Skeletal muscle cell (primary cell): ENCODE measurements at places on chromosomes 1 and 21.
A peak's percentile ranks its signal among the peaks of the same experiment; 100 is the strongest.

DNA sequence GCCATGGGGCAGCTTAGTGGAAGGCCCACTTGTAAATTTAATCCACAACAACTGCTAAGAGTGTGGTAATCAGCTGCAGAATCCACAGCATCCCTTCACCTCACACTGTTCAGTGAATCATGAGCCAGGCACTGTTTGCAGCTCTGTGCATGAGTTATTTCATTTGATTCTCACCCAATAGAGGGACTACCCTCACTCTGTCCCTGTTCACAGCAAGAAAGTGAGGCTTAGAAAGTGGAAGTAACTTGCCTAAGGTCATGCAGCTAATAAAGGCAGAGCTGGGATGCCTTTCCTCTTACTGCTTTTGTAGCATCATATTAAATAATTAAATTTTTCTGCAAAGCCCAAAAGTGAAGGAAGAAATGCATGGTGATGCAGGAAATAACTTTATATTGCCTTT, 346.5 kb upstream of the PLD5 start:
- DNase-seq = no peak

- no peak for DNase-seq
Measured at GRCh38 chr1:244664353-244664752, 11.4 kb downstream of the DESI2 start.

DNA sequence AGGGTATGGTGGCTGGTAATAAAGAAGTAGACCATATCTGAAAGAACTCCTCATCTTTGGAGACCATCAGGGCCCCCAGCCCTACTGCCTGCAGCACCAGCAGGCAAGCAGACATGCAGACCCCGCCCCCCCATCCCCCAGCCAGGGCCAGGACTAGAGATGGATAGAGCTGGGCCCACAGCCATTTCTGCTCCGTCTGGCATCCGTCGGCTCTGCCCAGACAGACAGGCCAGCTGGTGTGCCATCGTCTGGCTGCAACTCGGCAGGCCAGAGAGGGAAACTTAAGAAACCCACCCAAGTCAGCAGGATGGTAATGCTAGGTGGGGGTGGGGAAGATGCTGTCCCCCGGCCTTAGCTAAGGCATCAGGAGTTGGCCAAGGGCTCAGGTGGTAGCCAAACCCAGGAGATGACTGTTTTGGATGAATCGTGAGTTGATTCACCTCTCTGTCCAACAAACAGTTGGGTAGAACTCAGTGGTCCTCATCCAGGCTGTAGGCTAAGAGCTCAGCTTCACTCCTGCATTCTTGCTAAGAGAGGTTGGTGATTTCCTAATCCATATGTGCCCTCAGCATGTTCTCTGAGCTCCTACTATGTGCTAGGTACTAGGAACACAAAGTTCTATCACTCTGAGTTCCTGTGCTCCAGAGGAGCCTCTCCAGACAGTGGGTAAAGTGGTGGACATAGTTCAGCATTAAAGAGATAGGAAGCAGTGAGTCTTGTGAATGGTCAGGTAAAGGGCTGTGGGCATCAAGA, 23.2 kb upstream of the TMEM222 start:
- no peak for DNase-seq

- no peak for DNase-seq
Measured at GRCh38 chr1:213728593-213729536, 258.9 kb upstream of the PROX1 start.

DNA sequence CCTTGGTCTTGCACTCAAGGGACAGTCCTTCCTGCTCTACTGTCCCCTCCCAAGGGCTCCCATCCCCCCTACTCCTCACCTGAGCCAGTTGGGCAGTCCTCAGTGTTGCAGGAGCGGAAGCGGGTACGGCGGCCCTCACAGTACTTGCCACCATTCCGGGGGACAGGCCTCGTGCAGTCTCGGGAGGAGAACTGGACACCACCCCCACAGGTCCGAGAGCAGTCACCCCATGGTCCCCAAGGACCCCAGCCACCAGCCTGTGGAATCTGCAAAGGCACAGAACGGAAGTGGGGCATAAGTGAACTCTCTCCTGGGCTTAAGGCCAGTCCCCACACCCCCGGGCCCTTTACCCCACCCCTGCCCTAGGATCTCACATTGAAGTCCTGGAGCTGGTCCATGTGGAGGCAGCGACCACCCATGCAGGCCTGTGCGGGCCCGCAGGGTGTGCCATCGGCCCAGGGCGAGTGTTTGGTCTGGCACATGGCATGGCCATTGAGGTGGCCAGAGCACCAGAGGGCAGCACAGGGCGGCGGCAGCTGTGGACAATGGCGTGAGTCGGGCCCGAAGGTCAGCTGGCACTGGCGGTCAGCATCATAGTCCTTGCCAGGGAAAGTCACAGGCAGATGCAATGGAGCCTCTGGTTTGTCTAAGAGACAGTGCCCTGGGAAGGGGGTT, 5.2 kb downstream of the ADAMTS4 start:
- DNase-seq = no peak

DNA sequence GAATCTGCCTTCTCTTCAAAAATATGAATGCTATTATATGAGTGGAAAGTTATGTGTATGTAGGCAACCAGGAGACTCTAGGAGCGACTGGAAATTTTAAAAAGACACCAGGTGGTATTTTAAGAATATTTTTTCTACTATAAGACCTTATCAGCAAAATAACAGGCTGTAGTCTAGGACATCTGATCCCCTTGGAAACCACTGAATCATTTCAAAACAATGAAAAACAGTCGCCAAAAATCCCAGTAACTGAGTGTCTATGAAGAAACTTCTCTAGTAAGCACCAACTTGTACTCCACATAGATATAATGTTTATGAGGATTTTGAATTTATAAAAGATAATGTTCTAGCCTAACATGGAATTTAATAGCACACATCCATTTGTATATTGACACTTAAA, 358.5 kb downstream of the GPATCH2 start:
- DNase-seq = peak; percentile 45

- no peak for DNase-seq
Measured at GRCh38 chr21:41831866-41832595, 47.1 kb downstream of the PRDM15 start.

GRCh38 chr1:245654460-245655050, 499.8 kb downstream of the KIF26B start:
- no peak for DNase-seq

DNA sequence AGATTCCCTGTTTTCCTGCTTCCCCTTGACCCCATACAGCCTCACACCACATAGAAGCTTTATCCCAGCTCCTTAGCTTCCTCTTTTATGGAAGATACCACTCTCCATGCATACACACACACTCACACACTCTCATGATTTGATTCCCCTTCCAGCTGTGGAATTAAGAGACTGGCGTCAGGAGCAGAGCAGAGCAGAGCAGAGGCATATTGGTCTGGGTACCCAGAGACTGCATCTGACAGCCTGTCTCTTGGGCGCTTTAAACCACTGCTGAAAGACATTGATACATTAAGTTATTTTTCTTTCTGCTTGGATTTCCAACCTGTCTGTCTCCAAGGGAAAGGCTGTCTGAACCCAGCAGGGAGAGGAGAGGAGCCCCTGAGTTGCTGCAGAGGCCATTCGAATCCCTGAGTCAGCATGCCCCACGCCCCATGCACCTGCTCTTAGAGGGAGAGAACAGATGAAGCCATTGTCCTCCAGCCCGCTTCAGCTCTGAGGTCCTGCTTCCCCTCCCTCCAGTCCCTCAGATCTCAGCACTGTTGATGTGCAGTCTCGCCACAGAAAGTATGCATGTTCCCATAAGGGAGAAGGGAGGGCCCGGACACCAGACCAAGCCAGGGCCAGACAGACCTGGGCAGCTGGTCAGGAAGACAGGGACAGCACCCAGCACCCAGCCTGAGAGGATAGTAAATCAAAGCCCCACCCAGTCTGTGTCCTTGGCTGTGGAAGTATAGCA, 66.7 kb upstream of the GJB5 start:
- DNase-seq = no peak

DNA sequence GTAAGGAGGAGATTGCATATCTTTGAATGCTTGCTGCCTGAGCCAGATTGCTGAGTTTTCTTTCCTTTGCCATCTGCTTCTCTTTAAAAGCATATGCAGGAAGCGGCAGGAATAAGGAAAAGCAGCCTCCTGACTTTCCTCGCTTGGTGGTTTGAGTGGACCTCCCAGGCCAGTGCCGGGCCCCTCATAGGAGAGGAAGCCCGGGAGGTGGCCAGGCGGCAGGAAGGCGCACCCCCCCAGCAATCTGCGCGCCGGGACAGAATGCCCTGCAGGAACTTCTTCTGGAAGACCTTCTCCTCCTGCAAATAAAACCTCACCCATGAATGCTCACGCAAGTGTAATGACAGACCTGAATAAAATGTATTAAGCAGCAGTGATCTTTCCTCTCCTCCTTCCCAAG, 1.5 kb downstream of the CORT start:
- no peak for DNase-seq

DNA sequence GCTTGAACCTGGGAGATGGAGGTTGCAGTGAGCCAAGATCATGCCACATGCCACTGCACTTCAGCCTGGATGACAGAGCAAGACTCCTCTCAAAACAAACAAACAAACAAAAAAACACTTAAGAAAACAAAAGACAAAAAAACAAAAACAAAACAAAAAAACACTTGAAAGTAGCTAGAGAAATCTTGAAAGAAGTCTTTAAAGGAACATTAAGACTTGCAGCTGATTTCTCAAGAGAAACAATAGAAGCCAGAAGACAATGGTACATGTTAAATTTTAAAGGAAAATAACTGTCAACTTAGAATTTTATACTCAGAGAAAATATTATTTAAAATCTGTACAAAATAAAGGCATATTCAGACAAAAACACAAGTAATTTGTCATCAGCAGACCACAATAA, 71.3 kb downstream of the HLX start:
- DNase-seq = no peak

GRCh38 chr1:171366816-171367215, 52.8 kb downstream of the FMO4 start:
- DNase-seq = no peak

DNA sequence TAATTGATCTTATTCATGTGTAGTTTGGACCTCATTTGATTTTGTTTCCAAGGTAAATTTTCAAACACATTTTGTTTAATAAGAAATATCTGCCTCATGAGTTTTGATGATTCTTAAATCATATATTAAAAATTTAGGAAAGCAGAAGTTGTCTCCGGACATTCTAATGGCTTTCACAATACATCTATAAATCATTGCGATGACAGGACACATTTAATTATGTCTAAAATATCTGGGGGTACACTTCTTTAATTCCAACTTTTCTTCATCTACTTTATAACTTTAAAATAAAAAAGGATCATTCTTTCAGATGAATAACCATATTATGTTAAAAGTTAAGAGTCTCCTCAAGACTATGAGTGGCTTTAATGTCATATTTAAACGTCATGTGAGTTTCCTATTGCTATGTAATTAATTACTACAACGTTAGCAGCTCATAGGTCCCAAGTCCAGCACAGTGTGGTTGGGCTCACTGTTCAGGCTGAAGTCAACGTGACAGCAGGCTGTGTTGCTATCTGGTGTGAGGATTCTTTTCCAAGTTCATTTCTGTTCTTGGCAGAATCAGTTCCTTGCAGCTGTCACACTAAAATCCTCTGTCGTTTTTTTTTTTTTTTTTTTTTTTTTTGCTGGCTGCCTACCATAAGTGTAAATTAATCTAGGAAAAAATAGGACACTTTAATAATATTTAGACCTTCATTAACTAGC, 893.5 kb downstream of the LTN1 start:
- peak; percentile 11 for DNase-seq

- DNase-seq = no peak
Measured at GRCh38 chr1:59445040-59445439, 148.1 kb downstream of the FGGY start.

GRCh38 chr1:38283696-38284470, 237.3 kb upstream of the POU3F1 start:
- no peak for DNase-seq

DNA sequence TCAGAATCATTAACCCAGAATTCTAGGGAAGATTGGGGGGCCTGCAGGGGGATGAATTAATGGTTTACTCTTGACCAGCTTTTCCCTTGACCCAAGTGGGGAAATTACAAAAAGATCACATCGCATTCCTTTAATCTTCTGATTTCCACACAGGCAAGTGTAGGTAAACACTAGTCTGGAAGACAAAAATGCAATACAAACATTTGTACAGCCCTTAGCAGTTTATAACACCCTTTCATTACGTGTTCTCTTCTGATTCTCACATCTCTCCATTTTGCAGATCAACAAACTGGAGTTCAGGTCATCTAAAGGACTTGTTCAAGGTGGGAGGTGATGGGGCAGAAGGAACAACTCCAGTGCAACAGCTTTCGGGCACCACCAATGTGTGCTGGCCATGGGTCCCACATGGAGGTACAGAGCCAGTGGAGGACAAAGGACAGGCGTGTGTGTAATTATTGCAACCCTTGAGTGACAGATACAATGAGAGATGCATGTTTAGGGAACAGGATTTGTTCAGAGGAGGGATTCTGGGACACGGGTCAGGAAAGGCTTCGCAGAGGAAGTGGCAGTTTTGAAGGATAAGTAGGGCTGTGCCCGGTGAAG, 20.4 kb downstream of the ATF3 start:
- no peak for DNase-seq

DNA sequence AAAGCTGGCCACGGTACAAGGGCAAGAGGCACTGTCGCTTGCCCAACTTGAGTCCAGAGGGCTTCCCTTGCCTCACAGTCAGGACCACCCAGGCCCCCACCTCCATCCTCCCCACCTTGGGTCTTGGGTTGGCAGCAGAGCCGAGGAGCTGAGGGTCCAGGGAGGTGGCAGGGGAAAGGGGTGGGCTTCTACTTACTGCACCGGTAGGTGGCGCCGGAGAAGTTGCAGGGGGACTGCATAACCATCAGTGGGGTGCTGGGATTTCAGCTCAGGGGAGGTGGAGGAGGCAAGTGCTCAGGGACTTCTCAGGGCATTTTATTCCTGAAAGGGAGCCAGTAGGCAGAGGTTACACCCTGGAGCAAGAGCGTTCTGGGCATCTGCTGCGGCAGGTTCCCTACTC, 44.0 kb downstream of the TRIM62 start:
- no peak for DNase-seq

DNA sequence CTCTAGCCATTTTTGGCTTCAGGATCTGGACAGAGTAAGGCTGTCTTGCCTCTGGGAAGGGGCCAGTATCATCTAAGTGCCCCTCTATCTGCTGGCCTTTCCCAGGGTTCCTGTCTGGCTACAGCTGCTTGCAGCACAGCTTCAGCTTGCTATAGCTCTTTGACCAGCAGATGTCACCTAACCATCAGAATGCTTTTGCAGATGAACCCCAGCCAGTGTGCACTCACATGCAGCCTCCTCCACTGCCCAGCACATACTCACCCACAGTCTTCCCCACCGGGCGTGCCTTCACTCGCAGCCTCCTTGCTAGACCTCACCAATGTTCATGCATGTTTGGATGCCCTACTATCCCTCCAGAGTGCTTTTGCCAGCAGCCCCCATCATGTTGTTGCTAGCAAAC, 769.0 kb downstream of the BRINP3 start:
- DNase-seq = no peak

- DNase-seq = no peak
Measured at GRCh38 chr1:111988743-111989453, 570 bp downstream of the KCND3 start.

- DNase-seq = no peak
Measured at GRCh38 chr1:164700683-164701082, 141.7 kb downstream of the PBX1 start.

- DNase-seq = no peak
Measured at GRCh38 chr1:160519642-160520435, 3.2 kb downstream of the SLAMF6 start.

- DNase-seq = no peak
Measured at GRCh38 chr1:159181328-159182024, 10.1 kb downstream of the CADM3 start.

GRCh38 chr1:108847494-108847893, 9.4 kb downstream of the AKNAD1 start:
- DNase-seq = no peak
